Testis (tissue), 5 donors: ENCODE measurements at places on chromosomes 6 and 20. TPM values are rescaled to one million over a fixed set of nuclear protein-coding genes. Genes with fewer than 3 reads are reported as not detected.
A peak's percentile ranks its signal among the peaks of the same experiment; 100 is the strongest.

GRCh38 chr6:43769526-43770371 is at the start of gene VEGFA:
Gene VEGFA (plus strand): TSS chr6:43770211.
- H3K4me3 ChIP-seq, result peak within 1 kb of the TSS; percentile 70
- H3K36me3 ChIP-seq, result no peaks in the 10 kb centered on the region

- no peak for DNase-seq
- no peak overlapping the region for H3K4me3 ChIP-seq
- no peaks in the 10 kb centered on the region for H3K36me3 ChIP-seq
- H3K27me3 ChIP-seq, result no peaks in the 10 kb centered on the region
- H3K4me1 ChIP-seq, result no peaks in the 10 kb centered on the region
These were observed 140.3 kb upstream of the LAMP5 start for GRCh38 chr20:9374072-9374471.

DNA sequence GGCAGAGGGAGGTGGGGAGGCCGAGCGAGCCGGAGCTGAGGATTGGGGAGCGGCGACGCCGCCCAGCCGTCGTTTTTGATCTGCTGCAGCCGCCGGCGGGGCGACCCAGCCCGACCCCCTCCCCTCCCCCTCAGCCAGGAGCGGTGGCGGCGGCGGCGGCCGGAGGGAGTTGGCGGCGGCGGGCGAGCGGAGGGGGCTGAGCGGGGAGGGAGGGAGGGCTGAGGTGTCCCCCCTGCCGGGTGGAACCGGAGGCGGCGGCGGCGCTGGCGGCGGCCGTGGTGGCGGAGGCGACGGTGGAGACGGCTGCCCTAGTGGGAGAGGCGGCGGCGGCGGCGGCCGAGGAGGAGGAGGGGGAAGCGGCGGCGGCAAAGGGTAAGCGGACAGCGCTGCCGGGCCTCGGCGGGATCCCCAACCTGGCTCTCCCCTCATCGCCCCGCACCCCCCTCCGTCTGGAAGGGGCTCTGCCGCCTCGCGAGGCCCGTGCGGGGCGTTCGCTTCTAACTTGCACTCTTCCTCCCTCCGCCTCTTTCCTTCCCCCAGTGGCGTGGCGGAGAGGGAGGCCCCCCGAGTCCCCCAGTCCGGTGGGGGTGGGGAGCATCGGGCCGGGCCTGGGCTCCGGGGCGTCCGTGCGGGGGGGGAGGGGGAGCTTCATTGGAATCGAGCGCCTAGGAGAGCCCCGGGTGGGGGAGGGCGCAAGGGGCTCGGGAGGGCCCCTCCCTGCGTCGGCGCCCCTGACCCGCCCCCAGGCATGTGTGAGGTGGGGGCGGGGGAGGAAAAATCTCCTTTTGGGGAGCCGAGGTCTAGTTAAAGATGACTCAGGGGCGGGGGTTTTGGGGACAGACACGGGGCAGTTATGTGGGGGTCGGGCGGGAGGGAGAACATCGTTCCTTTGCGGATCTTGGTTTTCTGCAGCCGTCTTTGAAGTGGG is at the start of gene TAB2:
TAB2 (plus strand) TSS at position 69 of the 928 bp plus-strand sequence. CDS start 52,286 bp downstream, outside the sequence.
- peaks cover 23% of the 10 kb centered on the region for H3K4me1 ChIP-seq
- H3K27me3 ChIP-seq, result no peaks in the 10 kb centered on the region
- H3K27ac ChIP-seq, result peak within 1 kb of the TSS; percentile 96
- H3K4me3 ChIP-seq, result peak within 1 kb of the TSS; percentile 92
- H3K36me3 ChIP-seq, result no peaks in the 10 kb centered on the region

DNA sequence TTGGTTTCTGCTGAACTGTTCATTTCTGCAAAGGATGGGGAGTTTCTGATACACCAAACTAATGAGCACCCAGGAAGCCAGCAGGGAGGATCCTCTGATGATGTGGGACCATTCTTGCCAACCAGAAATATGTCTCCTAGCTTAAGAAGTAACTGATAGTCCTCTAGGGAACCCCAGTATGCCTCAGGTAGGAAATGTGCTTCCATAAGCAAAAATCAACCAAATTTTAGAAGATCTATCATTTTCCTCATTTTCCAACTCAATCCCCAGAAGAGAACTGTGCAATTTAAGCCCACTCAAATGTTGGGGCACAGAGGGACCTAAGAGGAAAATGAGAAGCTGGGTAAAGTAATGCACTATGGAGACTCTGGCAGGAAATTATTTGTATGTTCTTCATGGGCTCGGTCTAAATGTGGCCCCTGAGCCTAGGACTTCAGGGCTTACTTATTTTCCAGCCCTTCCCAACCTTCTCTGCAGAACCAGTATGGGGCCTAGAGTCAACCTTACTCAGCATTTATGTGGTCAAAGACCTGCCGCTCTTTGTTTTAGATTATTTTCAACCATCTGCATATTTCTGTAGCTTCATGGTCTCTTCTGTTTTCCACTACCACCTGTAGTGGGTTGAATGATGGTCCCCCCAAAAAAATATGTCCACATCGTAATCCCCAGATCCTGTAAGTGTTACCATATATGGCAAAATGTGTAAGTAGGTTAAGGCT is 359.8 kb upstream of the CDH4 start:
- no peak for DNase-seq
- H3K27me3 ChIP-seq, result no peaks in the 10 kb centered on the region
- H3K36me3 ChIP-seq, result no peaks in the 10 kb centered on the region
- no peak overlapping the region for H3K27ac ChIP-seq
- H3K4me3 ChIP-seq, result no peak overlapping the region

DNA sequence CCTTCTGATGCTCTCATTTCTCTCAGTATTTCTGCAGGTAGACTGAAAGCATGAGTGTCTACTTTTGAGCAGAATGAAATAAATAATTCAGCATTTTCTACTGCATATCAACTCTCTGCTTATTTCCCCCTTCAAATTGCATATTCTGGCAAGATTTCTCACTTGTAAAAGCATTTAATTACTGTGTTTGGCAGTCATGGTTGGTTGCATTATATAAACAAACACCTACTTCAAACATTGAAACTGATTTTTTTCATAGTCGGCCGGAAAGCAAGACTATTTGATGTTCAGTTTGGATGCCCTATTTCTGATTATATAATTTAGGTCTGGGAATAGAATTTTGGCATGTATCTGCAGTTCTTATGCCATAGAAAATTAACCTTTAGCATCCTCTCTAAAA is 73.1 kb downstream of the PLEKHG1 start:
- no peak for DNase-seq
- no peak overlapping the region for H3K27ac ChIP-seq
- peaks cover 12% of the 10 kb centered on the region for H3K4me1 ChIP-seq

DNA sequence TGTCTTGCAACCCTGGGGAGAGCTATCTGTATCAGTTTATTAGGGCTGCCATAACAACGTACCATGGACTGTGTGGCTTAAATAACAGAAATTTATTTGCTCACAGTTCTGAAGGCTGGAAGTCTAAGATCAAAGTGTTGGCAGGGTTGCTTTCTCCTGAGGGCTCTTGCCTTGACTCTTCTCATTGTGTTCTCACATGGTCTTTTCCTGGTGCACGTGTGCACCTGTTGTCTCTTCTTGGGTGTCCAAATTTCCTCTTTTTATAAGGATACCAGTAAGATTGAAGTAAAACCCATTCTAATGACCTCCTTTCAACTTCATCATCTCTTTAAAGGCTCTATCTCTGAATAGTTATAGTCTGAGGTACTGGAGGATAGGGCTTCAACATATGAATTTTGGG is 72.3 kb upstream of the PDE7B start:
- H3K4me3 ChIP-seq, result no peak overlapping the region
- no peaks in the 10 kb centered on the region for H3K27me3 ChIP-seq
- no peaks in the 10 kb centered on the region for H3K4me1 ChIP-seq
- no peak overlapping the region for H3K27ac ChIP-seq
- DNase-seq, result no peak
- no peaks in the 10 kb centered on the region for H3K36me3 ChIP-seq

DNA sequence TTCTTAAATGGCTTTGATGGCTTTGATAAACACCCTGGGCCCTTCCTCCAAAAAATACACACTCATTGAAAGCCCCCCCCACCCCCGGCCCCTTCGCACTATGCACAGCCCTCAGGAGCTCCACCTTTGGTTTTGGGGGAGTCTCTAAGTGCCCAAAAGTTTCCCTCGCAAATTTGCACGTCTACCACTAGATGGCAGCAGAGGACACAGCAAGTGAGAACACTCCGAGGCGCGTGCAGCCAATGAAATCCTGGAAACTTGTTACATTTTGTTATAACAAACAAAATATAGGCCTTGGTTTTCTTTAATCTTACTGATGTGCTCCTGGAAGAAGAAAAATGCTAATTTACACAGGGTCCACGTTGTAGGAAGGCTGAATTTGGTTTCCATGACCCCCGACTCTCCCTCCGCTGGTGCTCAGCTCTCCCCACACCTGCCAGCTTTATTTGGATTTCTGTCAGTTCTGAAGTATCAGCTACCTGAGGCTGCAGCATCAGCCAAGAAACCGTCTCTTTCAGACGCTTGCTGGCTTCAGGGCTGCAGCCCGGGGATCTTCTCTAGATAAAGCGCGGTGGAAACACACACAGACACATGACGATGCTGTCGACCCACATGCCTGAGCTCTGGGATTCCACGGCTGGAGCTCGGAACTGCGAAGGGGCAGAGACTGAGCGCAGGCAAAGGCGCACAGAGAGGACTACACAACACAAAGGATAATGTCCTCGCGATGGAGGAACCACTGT is 148.3 kb upstream of the RPS6KA2 start:
- peaks cover 5% of the 10 kb centered on the region for H3K4me1 ChIP-seq
- H3K27ac ChIP-seq, result no peak overlapping the region
- H3K27me3 ChIP-seq, result no peaks in the 10 kb centered on the region

DNA sequence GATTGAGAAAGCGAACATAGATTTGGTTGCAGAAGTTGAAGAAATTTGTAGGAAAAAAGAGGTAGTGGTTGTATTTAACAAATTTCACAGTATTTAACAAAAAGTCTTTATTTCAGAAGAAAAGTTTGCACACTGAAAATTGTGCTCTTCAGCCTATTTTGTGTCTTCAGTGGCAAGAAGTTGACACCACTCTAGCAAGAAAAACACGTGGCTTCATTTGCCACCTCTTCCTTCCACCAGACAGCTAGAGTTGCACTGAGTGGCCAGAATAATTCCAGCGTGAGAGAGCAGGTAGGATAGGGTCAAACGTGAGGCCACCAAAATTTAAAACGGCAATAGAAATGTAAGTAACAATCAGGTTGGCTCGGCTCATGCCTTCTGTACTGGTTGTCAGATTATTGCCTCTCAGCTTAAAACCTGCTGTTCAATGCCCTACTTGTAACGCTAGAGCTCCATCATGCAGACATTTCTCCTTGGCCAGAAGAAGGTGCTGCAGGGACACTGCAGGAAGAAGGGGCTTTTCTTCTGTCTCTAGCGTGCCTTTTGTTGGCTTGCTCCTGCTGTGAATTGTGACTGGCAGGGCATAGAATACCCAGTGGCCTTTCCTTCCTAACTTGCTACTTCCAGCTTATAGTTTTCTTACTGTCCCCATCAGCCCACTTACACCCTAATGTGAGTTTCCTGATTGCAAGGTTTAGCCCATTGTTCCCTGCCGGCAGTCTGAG is 12.1 kb downstream of the TRAPPC3L start:
- no peaks in the 10 kb centered on the region for H3K4me1 ChIP-seq
- H3K27ac ChIP-seq, result no peak overlapping the region
- no peaks in the 10 kb centered on the region for H3K27me3 ChIP-seq
- no peak overlapping the region for H3K4me3 ChIP-seq
- DNase-seq, result no peak

DNA sequence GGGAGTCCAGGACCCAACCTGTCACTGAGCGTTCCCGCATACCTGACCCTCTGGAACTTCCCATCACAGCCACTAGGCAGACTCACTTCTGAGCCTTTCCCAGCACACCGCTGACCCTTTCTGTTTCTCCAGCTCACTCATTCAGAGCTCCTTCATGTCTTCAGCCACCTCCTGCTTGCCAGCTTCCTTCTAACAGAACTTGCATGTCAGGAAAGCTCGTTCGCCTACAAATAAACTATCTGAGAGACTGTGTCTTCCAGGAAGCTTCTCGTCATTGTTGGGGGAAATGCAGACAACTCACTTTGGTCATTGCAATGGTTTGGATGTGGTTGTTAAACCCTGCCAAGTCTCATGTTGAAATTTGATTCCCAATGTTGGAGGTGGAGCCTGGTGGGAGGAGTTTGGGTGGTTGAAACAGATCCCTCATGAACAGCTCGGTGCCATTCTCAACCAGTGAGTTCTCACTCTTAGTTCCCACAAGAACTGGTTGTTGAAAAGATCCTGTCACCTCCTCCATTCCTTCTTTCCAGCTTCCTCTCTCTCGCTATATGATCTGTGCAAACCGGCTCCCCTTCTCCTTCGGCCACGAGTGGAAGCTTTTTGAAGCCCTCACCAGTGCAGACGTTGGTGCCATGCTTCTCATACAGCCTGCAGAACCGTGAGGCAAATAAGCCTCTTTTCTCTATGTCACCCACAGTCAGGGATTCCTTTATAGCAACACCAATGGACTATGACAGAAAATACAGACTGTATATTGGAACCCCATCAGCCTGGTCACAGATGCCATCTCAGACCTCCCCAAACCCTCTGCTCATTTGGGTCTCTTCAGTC is 1.4 kb upstream of the MUC21 start:
- no peaks in the 10 kb centered on the region for H3K27me3 ChIP-seq
- peak; percentile 41 for DNase-seq
- no peaks in the 10 kb centered on the region for H3K36me3 ChIP-seq
- no peak overlapping the region for H3K4me3 ChIP-seq
- H3K27ac ChIP-seq, result no peak overlapping the region

DNA sequence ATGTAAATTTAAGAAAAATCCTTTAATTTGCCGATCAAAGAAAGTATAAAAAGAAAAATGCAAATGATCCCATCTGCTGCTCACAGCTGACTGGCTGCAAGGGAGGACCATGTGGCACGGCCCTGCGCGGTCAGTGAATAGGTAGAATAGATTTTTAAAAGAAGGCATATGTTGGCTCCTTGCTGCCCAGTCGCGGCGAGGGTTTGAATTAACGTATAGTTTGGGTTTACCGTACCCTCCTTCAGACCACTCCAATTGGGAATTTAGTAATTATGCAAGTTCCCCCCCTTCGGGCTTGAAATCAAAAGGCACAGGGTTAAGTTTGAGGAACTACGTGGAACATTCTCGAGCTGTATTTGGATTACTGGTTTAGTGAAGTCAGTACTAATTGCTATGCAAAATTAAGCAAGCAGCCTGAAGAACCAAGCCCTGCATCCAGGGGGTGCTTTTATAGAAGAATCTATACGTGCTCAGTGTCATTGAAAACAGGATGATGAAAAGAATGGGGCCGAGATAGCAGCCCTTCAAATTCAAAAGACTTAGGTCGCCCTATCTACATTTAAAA is 1.1 kb upstream of the BEND3 start:
- H3K27me3 ChIP-seq, result no peaks in the 10 kb centered on the region
- H3K36me3 ChIP-seq, result no peaks in the 10 kb centered on the region
- peaks cover 10% of the 10 kb centered on the region for H3K4me1 ChIP-seq
- peak; percentile 42 for DNase-seq

DNA sequence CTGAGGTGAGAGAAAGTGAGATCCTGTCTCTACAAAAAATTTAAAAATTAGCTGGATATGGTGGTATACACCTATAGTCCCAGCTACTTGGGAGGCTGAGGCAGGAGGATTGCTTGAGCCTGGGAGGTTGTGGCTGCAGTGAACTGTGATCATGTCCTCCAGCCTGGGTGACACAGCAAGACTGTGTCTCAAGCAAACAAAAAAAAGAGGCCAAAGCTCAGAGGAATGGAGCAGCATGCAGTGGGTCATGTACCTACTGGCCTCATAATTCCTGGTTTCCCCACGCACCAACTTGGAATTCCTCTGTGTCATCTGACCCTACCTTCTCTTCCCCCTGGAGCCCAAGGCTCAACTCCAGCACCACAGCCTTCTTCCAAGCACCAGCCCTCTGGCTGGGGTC is 15.1 kb upstream of the PLEKHG1 start:
- H3K27ac ChIP-seq, result no peak overlapping the region
- no peaks in the 10 kb centered on the region for H3K4me1 ChIP-seq
- no peaks in the 10 kb centered on the region for H3K27me3 ChIP-seq
- no peak for DNase-seq
- no peak overlapping the region for H3K4me3 ChIP-seq

Gene MYMX
- total RNA-seq, result 0.87 TPM

Gene SPTLC3
- total RNA-seq, result 22.6 TPM

Gene RPS6KA2
- 21.7 TPM for total RNA-seq
